Frontal cortex (tissue), 4 donors: ENCODE measurements at places on chromosomes 13 and 19. TPM values are rescaled to one million over a fixed set of nuclear protein-coding genes. Genes with fewer than 3 reads are reported as not detected.

FFAR2 gene
- total RNA-seq, result under 0.01 TPM

KCTD12 gene
- total RNA-seq, result 124 TPM

MIR17HG gene
- total RNA-seq, result 42.8 TPM

FBXL3 gene
- total RNA-seq, result 114 TPM

MBD3L2 gene
- not detected for total RNA-seq

GTF3A gene
- total RNA-seq, result 94.6 TPM

KIR2DL1 gene
- not detected for total RNA-seq

COL5A3 gene
- total RNA-seq, result 0.82 TPM

NXNL1 gene
- not detected for total RNA-seq

SELENOV gene
- total RNA-seq, result 0.41 TPM

OR10H4 gene
- not detected for total RNA-seq

SYNGR4 gene
- total RNA-seq, result not detected

CLDN10 gene
- 4.5 TPM for total RNA-seq

MED4 gene
- 37.9 TPM for total RNA-seq

ZNF256 gene
- 19.6 TPM for total RNA-seq
